ENCODE measurements at places on chromosomes 7 and 10.

- DNase-seq = no peak
Measured at GRCh38 chr10:69051303-69051702, 36.6 kb upstream of the SRGN start.

DNA sequence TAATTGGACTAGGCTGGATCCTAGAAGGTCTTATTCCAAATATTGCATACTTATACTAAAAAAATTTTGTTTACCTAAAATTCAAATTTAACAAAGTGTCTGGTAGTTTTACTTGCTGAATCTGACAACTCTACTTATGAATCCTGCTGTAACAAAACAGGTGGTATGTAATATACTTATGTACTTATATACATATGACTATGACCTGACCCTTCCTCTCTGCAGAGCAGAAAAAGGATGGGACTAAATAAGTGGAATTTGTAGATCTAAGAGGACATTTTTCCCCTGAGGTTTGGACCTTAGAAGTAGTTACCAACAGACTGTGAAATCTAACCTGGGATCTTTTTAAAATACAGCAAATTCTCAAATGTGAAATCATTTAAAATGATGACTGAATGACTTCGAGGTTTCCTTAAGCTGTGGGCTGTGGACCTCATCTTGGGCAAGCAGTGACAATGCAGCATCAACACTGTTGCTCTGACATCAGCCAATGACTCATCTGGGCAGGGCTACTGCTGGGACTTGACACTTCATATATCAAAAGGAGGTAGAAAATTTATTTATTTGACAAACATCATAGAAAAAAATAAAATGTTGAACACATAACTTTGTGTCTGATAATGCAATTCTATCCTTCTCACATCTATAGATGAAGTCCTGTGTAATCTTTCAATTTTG, 73.6 kb downstream of the RELN start:
- DNase-seq = peak; percentile 50

- DNase-seq = peak; percentile 56
Measured at GRCh38 chr10:72175149-72175548, 40.7 kb upstream of the ANAPC16 start.

DNA sequence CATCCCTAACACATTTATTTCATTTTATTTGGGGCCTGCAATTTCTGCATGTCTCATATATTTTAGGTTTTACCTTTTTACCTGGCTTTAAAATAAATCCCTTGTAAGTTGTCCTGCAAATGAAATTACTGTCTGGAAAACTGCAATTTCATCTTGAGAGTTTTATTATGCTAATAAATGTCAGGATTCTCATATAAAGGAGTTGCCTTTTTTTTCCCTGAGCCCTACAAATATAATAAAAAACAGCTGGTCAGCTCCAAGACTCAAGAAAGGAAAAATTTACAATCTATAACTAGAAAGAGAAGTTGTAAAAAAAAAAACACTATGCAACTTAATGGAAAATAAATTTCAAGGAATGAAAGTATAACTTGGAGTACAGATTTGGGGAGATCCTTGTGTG, 108.7 kb downstream of the SH2D4B start:
- DNase-seq = no peak

- DNase-seq = peak; percentile 2
Measured at GRCh38 chr7:81725812-81726127, 44.1 kb downstream of the HGF start.

DNA sequence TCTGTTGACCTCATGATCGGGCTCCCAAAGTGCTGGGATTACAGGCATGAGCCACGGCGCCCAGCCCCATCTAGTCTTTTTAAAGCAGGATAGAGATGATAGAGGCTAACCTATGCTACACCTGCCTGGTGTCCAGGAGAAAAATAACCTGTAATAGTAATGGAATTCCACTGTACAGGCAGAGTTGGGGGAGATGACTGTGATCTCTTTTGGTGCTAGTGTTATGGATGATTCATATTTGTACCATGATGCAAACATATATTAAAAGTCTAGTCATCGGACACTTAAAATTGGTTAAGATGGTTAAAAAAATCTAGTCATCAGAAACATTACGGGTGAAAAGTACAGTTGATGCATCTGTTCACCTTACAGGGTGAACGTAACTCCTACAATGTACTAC, 6.1 kb upstream of the SAR1A start:
- no peak for DNase-seq

- peak; percentile 34 for DNase-seq
Measured at GRCh38 chr7:13279854-13280435, 592.5 kb downstream of the ARL4A start.

GRCh38 chr10:3814838-3815220, 29.8 kb upstream of the KLF6 start:
- DNase-seq = no peak

DNA sequence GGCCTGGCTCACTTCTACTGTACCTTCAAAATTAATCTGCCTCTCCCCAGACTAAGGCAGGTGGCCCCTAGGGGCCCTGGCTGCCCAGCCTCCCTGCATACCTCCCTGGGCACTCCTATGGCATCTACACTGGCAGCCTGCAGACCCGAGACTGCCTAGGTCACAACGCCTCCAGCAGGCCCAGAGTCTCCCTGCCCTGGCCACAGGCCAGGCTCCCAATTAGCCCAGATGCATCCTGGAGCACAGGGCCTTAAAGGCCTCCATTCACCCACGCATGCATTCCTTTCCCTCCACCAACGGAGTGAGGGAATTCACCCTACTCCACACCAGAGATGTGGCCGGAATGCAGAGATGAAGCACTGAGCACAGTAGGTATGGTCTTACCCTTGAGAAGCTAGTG, 1.9 kb downstream of the CHAT start:
- no peak for DNase-seq

GRCh38 chr7:37353949-37354655, 94.6 kb downstream of the ELMO1 start:
- DNase-seq = no peak

- no peak for DNase-seq
Measured at GRCh38 chr10:16741540-16741939, 75.7 kb downstream of the RSU1 start.

- DNase-seq = no peak
Measured at GRCh38 chr7:155361346-155361680, 63.6 kb downstream of the INSIG1 start.

DNA sequence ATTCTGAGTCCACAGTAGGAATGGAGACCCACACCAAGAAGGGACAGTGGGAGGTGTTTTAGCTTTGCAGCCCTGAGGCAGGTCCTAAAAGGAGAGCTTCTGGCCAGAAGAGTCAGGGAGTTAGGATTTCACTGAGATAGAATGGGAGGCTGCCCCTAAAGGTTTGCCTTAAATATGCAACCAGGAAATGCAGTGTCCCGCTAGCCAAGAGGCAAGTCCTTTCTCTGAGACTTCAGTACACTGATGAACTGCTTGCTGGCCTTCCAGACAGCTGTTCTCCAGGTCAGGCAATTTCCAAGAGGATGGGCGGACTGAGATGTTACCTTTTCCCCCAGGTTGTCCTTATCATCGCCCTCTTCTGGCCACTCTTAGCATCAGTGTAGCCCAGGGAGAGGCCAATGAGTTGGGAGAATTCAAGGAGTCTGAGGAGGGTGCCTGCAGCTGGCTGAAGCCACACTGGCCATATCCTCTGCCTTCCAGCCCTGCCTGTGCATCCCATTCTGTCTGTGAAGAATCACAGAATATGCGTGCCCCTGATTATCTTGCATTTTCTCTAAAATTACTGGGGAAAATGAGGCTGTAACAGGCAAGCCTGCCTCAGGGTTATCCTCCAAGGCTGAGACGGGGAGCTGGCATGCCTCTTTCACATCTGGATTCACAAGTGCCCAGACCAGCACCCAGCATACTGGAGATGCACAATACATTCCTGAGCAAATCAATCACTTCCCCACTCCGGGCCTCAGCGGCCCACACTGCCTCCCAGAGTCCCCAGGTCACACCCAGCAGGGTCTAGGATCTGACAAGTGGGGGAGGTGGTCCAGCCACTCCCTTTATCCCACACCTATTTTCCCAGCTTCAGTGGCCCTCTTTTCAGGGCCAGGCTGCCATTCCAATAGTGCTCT, 2.4 kb downstream of the TLL2 start:
- peak; percentile 33 for DNase-seq

DNA sequence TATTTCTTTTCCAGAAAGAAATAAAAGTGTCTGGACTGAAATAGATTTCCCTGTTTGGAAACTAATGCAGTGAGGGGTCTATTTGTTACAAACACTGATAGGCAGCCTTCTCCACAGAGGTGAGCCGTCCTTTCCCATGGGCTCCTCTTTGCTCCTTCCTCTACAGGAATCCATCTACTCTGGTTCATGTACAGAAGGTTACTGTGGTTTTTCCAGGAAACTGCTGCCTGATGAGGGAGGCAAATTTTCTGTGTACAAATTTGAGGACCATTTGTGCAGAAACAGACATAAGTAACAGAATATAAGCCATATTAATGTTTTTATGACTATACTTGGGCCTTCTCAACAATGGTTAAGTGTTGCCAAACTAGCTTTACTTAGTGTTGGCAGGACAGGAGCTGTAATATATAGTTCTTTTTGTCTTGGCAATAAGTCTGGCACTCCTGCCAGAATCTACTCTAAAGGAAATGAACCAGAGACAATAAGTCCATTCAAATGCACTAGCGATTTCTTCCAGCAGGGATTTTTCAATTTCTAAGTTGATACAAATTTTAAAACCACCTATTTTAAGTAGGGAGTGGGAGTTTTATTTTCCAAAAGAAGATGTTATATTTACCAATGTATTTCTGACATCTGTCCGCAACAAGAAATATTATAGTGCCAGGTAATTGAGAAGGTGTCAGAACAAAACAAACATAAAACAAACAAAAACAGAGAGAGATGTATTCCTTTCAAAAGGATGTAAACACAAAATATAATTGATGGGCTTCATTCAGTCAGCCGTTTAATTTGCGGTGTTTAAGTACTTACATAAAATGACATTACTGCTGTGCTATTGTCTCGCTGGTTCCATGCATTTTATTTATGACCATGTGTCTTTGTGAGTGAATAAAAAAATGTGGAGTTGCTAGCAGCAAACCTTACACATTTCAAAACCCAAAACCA, 91.0 kb upstream of the NFE2L3 start:
- DNase-seq = no peak

- no peak for DNase-seq
Measured at GRCh38 chr10:99365311-99365710, 36.2 kb downstream of the CNNM1 start.

DNA sequence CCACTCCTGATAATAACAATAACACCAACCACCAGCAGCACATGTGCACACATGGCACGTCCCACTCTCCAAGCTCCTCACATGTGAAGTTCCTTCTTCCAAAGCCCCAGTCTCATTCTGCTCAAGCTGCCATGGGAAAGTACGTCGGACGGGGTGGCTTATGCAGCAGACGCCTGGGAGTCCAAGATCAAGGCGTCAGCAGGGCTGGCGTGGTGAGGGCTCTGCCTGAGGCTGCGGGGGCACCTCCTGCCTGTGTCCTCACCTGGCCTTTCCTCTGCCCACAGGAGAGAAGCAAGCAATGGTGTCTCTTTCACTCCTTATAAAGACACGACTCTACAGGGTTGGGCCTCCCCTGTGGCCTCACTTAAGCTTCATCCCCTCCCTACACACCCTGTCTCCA, 68.8 kb upstream of the INSIG1 start:
- no peak for DNase-seq

- DNase-seq = no peak
Measured at GRCh38 chr7:118052336-118052735, 131.6 kb upstream of the LSM8 start.

DNA sequence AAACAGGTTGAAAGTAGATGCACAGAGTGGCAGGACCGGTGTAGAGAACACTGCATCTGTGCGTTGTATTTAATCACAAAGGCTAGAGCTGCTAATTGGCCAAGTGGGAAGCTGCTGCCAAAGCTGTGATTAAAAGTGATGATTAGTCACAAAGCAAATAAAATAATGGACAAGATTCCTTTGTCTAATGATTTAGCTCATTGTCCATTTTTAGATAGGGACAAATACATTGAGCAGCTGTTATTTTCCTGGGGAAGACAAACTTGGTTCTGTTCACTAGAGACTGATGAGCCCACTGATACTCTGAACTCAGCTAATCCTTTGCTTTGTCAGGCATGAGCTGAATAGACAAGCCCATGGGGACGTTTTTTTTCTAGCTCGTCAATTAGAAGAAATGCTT, 19.7 kb downstream of the UBE3C start:
- DNase-seq = peak; percentile 30

GRCh38 chr7:50473531-50473930, 23.4 kb upstream of the FIGNL1 start:
- no peak for DNase-seq

GRCh38 chr10:87817609-87818504, at the start of gene ATAD1:
Gene ATAD1, minus strand, starts transcription at chr10:87818226. Its CDS starts 3,627 bp downstream, at chr10:87814599.
- DNase-seq = peak; percentile 75

DNA sequence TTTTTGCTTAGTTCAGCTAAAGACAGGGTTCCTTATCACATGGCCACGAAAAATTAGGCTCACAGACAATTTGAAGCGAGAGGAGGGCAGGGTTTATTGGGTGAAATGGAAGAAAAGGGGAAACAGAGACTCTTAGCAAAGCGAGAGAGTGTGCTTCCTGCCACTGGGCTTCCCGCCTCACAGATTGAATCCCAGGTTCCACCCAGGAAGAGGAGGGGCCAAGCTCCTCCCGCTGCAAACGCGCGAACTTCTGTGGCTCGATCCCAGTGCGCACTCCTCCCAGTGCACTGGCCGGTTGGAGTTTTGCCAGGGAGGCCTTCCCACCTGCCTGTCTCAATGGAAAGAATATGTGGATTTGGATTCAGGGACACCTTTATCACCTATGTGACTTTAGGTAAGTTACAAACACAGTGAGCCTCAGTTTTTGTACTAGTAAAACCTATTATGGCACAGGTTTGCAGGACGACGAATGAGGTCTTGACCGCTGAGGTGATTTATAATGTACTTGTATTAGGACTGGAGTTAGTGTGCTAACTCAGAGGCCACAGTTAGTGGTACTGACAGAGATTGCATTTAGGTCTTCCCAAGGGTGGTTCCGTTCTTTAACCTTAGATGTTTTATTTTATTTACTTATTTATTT, 48.5 kb upstream of the SP8 start:
- no peak for DNase-seq

- no peak for DNase-seq
Measured at GRCh38 chr7:100835903-100836811, 8.8 kb upstream of the EPHB4 start.

DNA sequence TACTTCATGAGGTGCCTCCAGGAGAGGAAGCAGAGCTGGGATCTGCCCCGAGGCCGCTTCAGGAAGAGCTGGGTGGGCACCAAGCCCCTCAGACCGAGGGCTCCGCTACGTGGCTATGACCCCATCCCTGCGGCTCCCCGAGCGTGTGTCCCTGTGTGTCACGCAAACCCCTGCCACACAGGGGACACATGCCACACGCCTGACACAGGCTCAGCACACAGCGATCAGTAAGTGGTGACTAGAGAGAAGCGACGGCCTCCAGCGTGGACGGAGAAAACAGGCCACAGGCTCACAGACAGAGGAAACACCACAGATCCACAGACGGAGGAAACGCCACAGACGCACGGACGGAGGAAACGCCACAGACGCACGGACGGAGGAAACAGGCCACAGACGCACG, 18.5 kb downstream of the DIP2C start:
- DNase-seq = no peak

GRCh38 chr10:58712141-58712540, 199.5 kb downstream of the BICC1 start:
- no peak for DNase-seq

- no peak for DNase-seq
Measured at GRCh38 chr10:29009464-29009863, 279.4 kb upstream of the LYZL1 start.

GRCh38 chr7:8391353-8392062, 41.9 kb upstream of the NXPH1 start:
- no peak for DNase-seq

GRCh38 chr10:74227697-74228424, 76.8 kb downstream of the ADK start:
- peak; percentile 89 for DNase-seq

- no peak for DNase-seq
Measured at GRCh38 chr7:140137078-140137477, 39.7 kb downstream of the KDM7A start.

Data from renal cortical epithelial cell (primary cell).